ENCODE measurements at places on chromosomes 13 and 19. TPM values are rescaled to one million over a fixed set of nuclear protein-coding genes. Genes with fewer than 3 reads are reported as not detected.

The TMEM86B gene
- total RNA-seq = 0.59 TPM

The SYCN gene
- not detected for total RNA-seq

The ZNF134 gene
- total RNA-seq = 17.9 TPM

The SLC1A6 gene
- total RNA-seq = not detected

The ZNF177 gene
- total RNA-seq = 2.1 TPM

The ZNF667 gene
- total RNA-seq = 9.2 TPM

The CPB2 gene
- not detected for total RNA-seq

The THSD8 gene
- total RNA-seq = not detected

The IGFL3 gene
- 2.4 TPM for total RNA-seq

The ONECUT3 gene
- total RNA-seq = not detected

The PLIN5 gene
- not detected for total RNA-seq

The ETHE1 gene
- total RNA-seq = 49.8 TPM

The MAMSTR gene
- 0.55 TPM for total RNA-seq

The LILRB1 gene
- not detected for total RNA-seq

The SMIM7 gene
- 54.9 TPM for total RNA-seq

The SPC24 gene
- total RNA-seq = 16.1 TPM

The HRC gene
- not detected for total RNA-seq

The HSD11B1L gene
- total RNA-seq = 21.7 TPM

The ERICH6B gene
- total RNA-seq = not detected

The CBY2 gene
- total RNA-seq = not detected

The UBE2L5 gene
- 0.09 TPM for total RNA-seq

The GRIK5 gene
- under 0.01 TPM for total RNA-seq

The FAM83E gene
- 0.30 TPM for total RNA-seq

The IZUMO1 gene
- total RNA-seq = under 0.01 TPM

The ANKLE1 gene
- total RNA-seq = 0.59 TPM

The NLRP7 gene
- total RNA-seq = not detected

The ZNF211 gene
- total RNA-seq = 11.8 TPM

The ZNF221 gene
- total RNA-seq = 9.8 TPM

The OR7D2 gene
- total RNA-seq = not detected

The SULT2A1 gene
- not detected for total RNA-seq

The MYBPC2 gene
- total RNA-seq = not detected

The SOX1 gene
- not detected for total RNA-seq

The CXCL17 gene
- total RNA-seq = not detected

The KLK14 gene
- not detected for total RNA-seq

The ENOX1 gene
- total RNA-seq = 2.1 TPM

The NACC1 gene
- total RNA-seq = 147 TPM

The ZNF320 gene
- 24.2 TPM for total RNA-seq

The CYP4F2 gene
- not detected for total RNA-seq

The ZNF493 gene
- total RNA-seq = 14.9 TPM

The KDM4B gene
- 24.6 TPM for total RNA-seq

The ARRDC2 gene
- total RNA-seq = 6.8 TPM

The FLT3 gene
- not detected for total RNA-seq

The ZNF418 gene
- total RNA-seq = 5.9 TPM

The SH2D3A gene
- not detected for total RNA-seq

The SYT5 gene
- total RNA-seq = not detected

The ZNF841 gene
- 40.3 TPM for total RNA-seq

The ZNF584 gene
- total RNA-seq = 18.9 TPM

The PRR19 gene
- 0.37 TPM for total RNA-seq

The ZFP30 gene
- total RNA-seq = 19.9 TPM

The MCEMP1 gene
- total RNA-seq = not detected

The COQ8B gene
- 30.3 TPM for total RNA-seq

The AZU1 gene
- not detected for total RNA-seq

The ZNF527 gene
- 4.8 TPM for total RNA-seq

The MOB3A gene
- 14.0 TPM for total RNA-seq

The GNA15 gene
- total RNA-seq = under 0.01 TPM

The SHISA7 gene
- not detected for total RNA-seq

The TSPAN16 gene
- not detected for total RNA-seq

The ZNF526 gene
- 16.1 TPM for total RNA-seq

The NLRP12 gene
- under 0.01 TPM for total RNA-seq
